ENCODE measurements at places on chromosomes 4 and X.
A peak's percentile ranks its signal among the peaks of the same experiment; 100 is the strongest.

- no peak for DNase-seq
Measured at GRCh38 chr4:45033676-45034419, 307.5 kb upstream of the GNPDA2 start.

GRCh38 chrX:39416547-39417260 lies 615.4 kb downstream of the MID1IP1 start:
- no peak for DNase-seq

GRCh38 chr4:76199664-76200211 lies 13.9 kb downstream of the SCARB2 start:
- DNase-seq, result no peak

DNA sequence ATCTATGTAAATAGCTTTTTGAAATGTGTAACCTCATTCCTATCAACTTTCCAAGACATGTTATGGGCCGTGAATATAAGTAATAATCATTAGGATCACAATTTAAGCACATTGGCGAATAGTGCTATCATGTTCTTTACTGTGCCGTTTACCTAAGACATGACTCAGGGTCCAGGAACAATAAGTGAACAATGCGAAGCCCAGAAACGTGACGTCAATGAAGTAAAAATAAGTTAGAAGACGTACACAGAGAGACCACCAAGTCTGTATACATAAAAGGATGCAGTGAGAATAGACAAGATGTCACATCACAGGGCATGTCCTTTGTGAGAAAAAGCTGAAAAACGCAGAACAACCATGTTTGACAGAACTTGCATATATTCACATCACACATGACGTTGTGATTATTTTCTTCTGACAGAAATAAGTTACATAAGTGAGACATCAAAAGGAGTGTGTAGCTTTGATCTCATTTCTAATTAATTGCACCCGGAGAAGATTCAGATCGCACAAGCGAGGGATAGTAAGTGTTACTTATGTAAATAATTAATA lies 49.4 kb upstream of the FAT1 start:
- no peak for DNase-seq

- DNase-seq, result no peak
Measured at GRCh38 chr4:85724791-85725563, 250.0 kb downstream of the ARHGAP24 start.

DNA sequence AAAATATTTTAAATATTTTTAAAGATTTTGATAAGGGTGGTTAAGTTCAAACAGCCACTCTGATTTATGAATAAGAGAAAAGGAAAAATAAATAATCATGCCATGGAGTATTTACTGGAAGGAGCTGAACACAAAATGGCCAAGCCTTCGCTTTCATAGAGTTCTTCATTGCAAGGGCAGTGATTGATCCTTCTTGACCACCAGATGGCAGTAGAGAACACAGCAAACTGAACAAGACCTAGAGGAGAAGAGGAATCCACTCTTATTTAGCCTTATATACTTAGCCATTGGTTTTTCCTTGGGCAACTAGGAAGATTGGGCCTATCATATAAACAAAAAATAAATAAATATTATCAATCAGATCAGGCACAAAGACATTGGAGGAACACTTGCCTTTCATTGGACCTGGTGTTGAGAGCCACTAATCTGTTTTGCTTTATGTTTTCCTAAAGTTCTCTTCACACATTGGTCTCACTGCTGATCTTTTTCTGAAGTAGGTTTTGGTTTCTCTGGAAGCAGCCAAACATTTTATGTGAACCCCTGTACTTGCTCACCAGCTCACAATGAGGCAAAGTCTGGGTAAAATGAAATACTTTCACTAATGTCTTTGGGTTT lies 58.1 kb upstream of the PARM1 start:
- peak; percentile 56 for DNase-seq

DNA sequence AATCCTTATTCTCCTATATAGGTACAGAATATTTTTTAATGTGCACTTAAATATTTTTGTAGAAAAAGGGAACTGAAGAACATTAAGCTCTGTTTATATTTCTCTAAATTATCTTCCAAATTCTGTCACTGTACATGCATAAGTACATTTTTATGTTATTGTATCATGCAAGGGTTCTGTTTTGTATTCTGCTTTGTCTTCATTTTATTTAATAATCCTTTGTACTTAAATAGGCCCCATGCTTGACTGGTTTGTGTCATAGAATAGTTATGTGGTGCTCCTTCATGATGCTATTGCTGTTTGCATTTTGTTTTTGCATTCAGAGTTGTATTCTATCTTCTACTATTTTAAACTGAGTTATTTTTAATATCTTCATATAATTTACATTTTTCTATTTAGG lies 111.9 kb upstream of the EDNRA start:
- no peak for DNase-seq

- no peak for DNase-seq
Measured at GRCh38 chrX:2848871-2849301, 20.2 kb downstream of the GYG2 start.

DNA sequence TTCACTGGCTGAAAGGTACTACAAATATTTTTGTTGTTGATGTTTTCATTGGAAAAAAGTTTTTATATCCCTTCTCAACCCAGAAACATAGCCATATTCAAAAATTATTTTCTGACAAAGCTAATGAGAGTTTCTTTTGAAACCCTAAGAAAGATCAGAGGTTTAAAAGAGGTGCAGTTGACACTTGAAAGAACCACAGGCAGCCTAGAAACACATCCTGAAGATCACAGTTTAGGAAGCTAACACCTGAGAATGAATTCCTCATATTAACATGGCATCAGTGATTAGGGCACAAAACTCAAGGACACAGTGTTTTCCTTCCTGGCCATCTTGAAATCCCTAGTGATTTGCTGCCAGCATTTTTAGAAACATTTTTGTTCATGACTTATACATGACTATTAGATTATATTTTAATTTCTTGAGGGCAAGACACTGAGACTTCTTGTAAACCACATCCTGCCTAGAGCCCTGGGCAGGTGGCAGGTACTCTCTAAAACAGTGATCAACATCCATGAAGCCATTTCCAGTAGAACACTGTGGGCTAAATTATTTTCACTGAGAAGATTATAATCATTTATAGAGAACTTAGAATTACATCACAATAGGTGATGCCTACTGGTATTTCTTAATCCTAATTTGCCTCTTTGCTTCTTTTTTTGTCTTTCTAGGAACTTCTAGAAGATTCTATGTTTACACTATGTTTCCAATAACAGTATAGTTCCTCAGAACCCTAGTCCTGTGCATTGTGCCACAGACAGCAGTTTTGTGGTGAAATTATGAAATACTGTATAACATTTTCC lies 80.0 kb downstream of the ARSJ start:
- DNase-seq, result no peak

- DNase-seq, result no peak
Measured at GRCh38 chr4:14087459-14087858, 459.9 kb upstream of the BOD1L1 start.

DNA sequence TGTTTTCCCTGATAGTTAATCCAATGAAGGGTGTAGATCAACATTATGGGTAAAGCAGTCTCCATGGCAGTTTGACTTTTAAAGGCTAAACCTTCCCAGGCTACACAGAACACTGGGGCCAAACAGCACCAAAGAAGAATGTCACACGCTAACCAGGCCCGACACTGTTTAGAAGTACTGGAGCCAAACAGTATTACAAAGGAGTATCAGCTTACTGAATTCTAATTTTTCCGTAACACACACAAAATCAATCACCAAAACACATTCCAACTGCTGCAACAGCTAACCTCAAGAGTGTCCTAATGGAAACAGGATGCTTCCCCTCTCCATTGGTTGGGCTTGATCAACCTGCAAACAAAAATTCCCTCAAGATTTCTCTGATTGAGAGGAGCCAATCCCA lies 783.5 kb downstream of the PCDH18 start:
- no peak for DNase-seq

- no peak for DNase-seq
Measured at GRCh38 chr4:20122198-20122988, 129.3 kb upstream of the SLIT2 start.

GRCh38 chr4:43277003-43277402 lies 384.5 kb downstream of the GRXCR1 start:
- no peak for DNase-seq

GRCh38 chr4:145260091-145260490 lies 79.7 kb upstream of the OTUD4 start:
- DNase-seq, result no peak

- no peak for DNase-seq
Measured at GRCh38 chr4:22465349-22465748, 50.5 kb downstream of the ADGRA3 start.

DNA sequence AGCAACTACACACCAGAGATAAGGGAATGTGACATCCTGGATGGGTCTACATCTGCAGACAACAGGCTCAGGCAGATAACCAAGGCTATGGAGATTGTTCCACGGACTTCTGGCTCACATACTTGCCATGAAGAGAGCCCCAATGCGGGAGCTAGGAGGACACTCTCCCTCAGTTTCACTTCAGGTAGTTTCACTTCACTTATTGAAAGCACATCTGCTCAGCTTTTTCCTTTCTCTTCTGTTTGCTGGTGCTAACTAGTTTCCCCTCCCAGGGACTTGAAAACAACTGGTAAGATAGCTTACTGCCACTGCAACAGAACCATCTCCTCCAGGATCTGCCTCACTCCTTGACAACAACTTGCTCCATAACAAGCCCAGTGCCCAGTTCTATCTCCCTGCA lies 1.4 kb upstream of the CT47C1 start:
- no peak for DNase-seq

DNA sequence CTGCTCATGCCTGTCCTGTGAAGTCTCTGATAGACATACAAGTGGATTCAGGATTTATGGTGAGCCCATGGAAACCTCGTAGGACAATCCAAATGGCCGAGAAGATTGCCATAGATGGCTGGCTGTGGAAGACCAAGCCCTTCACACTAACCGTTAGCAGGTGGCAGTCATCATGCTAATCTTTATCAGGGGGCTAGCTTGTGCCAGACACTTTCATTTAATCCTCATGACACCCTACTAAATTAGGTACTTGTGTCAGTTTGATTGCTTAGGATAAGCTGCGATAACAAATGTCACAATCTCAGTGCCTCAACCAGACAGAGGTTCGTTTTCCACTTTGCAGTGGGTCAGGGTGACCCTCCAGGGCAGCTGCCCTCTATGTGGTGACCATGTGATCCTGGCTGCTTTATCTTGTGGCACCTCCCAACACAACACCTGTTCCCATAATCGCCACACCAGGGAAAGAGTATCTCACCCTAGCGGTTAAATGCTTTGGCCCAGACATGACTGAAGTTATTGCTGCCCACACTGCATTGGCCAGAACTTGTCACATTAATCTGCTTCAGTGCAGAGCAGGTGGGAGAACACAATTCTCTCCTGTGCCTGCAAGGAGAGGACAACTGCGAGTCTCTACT lies 60.8 kb downstream of the REPS2 start:
- no peak for DNase-seq

DNA sequence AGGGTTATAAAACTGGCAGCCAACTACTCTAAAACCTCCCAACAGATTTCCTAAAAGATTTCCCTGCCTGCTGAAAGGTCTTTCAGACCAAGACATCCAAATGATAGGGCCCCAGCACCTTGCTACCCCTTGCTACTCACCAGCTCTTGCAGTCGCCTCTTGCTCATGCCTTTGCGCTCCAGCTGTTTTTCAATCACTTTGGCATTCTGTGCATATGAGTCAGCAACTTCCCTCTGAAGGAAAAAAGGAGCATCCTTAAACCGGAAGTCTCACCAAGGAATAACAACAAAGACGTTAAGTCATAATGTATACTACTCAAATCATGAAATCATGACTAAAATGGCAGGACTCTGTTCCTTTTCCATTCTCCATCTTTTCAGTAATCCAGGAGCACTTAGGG lies 24.0 kb downstream of the STEEP1 start:
- DNase-seq, result peak; percentile 48

DNA sequence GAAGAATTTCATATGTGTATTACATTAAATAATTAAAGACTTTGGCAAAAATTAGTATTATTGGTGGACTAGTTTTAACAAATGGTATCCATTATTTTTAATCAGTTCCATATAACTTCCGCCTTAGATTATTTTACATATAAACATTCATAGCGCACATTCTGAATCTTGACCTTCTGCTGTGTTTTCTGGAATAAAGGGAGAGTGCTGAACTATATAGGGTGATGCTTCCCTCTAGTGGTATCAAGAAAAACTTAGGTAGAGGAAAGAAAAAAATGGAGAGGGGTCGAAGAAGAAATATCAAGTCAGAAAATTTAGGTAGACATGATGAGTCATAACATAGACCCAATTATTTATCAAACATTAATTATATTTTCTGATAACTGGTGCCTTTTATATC lies 155.6 kb upstream of the PACRGL start:
- DNase-seq, result no peak

GRCh38 chr4:76562836-76563453 lies 127.9 kb downstream of the SHROOM3 start:
- DNase-seq, result no peak

DNA sequence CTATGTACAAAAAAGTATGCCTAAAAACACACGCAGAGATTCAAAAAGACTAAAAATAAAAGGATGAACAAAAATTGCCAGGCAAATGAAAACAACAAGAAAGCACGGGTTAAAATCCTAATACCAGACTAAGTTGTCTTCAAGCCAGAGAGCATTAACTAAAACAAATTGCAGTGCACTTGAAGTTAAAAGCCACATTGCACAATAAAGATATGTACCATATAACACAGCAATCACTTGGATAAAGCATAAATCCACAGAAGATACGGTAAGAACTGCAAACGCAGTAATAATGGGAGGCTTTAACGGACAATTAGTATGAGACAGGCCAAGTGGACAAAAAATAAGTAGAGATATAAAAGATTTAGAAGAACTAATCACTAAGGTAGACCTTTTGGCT lies 14.9 kb downstream of the CCDC158 start:
- no peak for DNase-seq

- peak; percentile 4 for DNase-seq
Measured at GRCh38 chr4:126757219-126757618, 875.5 kb upstream of the INTU start.

GRCh38 chrX:40721489-40722106 lies 13.7 kb downstream of the MED14 start:
- DNase-seq, result no peak

- no peak for DNase-seq
Measured at GRCh38 chr4:83771113-83771705, 235.3 kb downstream of the GPAT3 start.

DNA sequence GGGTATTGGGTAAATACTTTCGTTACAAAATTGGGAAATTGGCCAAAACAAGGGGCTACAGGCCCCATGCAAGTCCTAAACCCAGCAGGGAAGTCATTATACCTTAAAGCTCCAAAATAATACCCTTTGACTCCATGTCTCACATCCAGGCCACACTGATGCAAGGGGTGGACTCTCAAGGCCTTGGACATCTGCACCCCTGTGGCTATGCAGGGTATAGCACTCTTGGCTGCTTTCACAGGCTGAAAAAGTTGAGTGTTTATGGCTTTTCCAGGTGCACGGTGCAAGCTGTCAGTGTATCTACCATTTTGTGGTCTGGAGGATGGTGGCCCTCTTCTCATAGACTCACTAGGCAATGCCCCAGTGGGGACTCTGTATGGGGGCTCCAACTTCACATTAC lies 326.5 kb downstream of the TEX13C start:
- no peak for DNase-seq

Measured in kidney epithelial cell (primary cell).